ENCODE measurements at places on chromosomes 6 and 20. TPM values are rescaled to one million over a fixed set of nuclear protein-coding genes. Genes with fewer than 3 reads are reported as not detected.
A peak's percentile ranks its signal among the peaks of the same experiment; 100 is the strongest.

JAG1 gene
- total RNA-seq = 34.2 TPM

CST5 gene
- not detected for total RNA-seq

VGLL2 gene
- not detected for total RNA-seq

- DNase-seq = peak; percentile 41
Measured at GRCh38 chr6:95576218-95576997, 927 bp upstream of the MANEA start.

DNA sequence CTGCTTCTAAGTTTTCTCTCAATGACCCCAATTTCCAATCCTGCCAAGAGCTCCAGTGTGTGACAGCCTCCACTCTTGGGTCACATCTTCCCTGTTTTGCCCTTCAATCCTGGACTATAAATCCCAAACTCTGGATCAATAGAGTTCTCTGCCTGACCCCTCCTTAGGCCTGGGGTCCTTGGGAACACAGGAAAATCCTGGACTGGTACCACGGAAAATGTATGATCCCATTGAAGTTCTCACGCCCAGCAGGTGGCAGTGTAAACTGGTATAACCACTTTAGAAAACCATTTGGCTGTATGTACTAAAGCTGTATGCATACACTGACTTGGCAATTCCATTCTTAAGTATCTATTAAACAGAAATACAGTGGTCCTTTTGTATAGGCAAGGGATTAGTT, 98.0 kb downstream of the SNAP25 start:
- DNase-seq = no peak

GRCh38 chr6:155187106-155187505, 76.7 kb upstream of the CLDN20 start:
- DNase-seq = no peak

DNA sequence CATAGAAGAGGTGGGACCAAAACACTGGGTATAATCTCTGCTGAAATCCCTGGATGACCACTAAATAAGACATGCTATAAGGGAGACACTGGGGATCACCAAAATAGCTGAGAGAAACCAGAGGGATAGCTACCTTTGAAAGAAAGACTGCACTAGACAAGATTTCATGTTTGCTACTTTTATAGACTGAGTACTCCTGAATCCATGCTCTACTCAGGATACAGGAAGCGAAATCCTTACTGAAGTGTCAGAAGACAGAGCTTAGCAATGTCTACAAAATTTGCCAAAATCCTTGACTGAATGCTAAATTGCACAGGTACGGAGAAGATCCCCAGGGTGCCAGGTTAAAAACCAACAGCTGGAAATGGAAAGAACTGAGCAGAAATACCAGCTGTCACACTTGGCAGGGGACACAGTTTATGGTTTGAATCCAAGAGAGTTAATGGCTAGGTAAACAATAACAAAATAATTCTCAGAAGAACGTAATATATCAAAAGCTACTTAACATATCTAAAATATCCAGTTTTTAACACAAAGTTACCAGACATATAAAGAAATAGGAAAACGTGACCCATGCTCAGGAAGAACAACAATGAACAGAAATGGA, 125.4 kb downstream of the MAN1A1 start:
- DNase-seq = no peak

- no peak for DNase-seq
Measured at GRCh38 chr20:46897328-46897880, 2.8 kb downstream of the EYA2 start.

Data from fibroblast of lung (primary cell).